Lung (tissue), 17 donors: ENCODE measurements at places on chromosomes 3 and 15. TPM values are rescaled to one million over a fixed set of nuclear protein-coding genes. Genes with fewer than 3 reads are reported as not detected.

Gene NUTM1
- total RNA-seq, result not detected

Gene XIRP1
- 0.67 TPM for total RNA-seq

Gene ZXDC
- 49.5 TPM for total RNA-seq

Gene CMTM8
- 17.0 TPM for total RNA-seq

Gene KCNMB3
- total RNA-seq, result 5.5 TPM

Gene LRRC31
- 0.43 TPM for total RNA-seq

- DNase-seq, result no peak
Observed at GRCh38 chr3:48564022-48564421, 441 bp upstream of the UCN2 start.

DNA sequence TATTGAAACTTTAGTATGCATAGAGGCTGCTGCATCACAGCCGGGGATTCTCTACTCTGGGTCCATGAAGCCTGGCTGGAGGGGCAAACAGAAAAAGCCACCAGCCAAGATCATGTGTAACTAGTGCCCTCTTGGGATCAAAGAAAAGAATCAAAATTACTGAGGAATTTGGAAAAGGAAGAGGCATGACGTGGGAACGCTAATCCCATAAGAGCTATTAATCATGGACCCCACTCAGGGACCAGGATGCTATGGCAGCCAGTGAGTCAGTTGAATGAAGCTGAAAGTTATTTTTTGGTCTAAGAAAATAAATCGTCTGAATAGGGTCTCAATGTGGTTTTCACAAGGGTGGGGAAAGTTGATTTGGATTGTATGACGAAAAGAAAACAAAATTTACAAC lies 1165.1 kb downstream of the ROBO2 start:
- peak; percentile 63 for DNase-seq

DNA sequence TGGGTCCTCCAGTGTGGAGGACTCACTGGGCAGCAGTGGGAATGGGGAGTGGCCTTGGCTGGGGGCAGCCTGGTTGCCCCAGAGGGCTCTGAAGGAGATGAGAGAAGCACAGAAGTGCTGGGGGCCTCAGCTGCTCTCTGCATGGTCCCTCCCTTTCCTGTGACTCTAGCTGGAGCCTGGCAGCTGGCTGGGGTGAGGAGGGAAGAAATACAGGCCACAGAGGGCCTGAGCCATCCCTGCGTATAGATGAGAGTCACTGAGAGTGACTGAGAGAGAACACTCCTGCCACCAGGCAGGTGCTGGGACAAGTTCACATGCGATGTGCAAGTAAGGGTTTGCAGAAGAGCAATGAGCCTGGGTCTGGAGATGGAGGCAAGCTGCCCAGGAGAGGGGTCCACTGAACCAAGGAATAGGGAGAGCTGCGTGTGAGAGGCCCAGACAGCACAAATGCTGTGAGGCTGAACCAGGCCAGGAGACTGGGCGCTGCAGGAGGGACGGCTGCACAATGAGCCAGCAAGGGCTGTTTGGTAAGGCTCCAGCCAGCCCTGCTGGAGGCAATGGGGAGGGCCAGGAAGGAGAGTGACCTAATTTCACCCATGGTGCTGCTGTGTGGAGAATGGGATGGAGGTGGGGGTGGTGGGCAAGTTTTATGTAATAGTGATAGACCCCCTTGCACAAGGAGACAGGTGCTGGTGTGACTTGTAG lies 87.2 kb downstream of the CLSTN2 start:
- DNase-seq, result peak; percentile 12

- peak; percentile 72 for DNase-seq
Observed at GRCh38 chr15:43133430-43134156, at the start of gene TMEM62. Gene TMEM62 (plus strand): TSS chr15:43133586. CDS start chr15:43133803, 217 bp downstream.

GRCh38 chr3:111784001-111784400 lies 75.1 kb upstream of the PHLDB2 start:
- peak; percentile 18 for DNase-seq

DNA sequence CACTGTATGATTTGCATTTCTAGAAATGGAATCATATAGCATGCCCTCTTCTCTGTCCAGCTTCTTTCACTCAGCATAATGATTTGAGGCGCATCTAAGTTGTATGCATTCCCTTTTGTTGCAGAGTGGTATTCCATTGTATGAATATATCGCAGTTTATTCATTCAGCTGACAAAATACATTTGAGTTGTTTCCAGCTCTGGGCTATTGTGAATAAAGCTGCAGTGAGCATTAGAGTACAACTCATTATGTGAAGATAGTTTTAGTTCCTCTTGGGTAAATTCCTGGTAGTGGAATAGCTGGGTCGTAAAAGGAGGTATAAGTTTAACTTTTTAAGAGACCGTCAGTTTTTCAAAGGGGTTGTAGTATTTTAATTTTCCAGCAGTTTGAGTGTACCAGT lies 38.5 kb upstream of the POLR2M start:
- no peak for DNase-seq

- DNase-seq, result no peak
Observed at GRCh38 chr3:170040418-170040817, 2.6 kb downstream of the GPR160 start.

GRCh38 chr15:59457103-59457502 lies 19.1 kb downstream of the FAM81A start:
- DNase-seq, result no peak

DNA sequence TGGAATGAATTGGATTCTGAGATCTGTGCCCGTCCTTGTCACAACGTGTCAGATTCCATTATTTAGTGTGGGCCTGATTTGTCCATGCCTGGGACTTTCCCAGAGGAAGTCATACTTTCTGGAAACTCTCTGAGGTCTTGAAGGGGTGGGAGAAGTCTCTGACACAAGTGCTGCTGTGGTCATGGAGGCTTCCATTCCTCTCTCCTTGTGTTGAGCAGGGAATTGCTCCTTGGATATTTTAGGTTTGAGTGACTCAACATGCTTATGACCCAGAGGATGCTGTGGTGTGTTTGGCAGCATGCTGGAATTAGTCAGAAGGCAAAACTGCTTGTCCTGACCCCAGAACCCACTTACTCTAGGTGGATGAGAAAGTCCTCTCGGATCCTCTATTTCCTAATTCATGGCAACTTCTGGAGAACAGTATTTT lies 132.1 kb downstream of the LPP start:
- no peak for DNase-seq
